B cell (primary cell): ENCODE measurements at places on chromosomes 16 and 17. TPM values are rescaled to one million over a fixed set of nuclear protein-coding genes. Genes with fewer than 3 reads are reported as not detected.

DNA sequence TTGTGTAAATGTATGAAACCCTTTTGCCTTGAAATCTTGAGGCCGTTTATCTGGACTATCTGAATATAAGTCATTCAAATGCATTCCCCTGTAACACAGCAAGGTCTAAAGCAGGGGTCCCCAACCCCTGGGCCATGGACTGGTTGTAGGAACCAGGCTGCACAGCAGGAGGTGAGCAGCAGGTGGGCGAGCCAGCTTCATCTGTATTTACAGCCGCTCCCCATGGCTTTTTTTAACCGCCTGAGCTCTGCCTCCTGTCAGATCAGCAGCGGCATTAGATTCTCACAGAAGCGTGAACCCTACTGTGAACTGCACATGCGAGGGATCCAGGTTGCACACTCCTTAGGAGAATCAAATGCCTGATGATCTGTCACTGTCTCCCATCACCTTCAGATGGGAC lies 24.1 kb downstream of the DNAH3 start:
- H3K4me1 ChIP-seq, result no peaks in the 10 kb centered on the region
- no peaks in the 10 kb centered on the region for H3K36me3 ChIP-seq
- H3K4me3 ChIP-seq, result no peak overlapping the region

DNA sequence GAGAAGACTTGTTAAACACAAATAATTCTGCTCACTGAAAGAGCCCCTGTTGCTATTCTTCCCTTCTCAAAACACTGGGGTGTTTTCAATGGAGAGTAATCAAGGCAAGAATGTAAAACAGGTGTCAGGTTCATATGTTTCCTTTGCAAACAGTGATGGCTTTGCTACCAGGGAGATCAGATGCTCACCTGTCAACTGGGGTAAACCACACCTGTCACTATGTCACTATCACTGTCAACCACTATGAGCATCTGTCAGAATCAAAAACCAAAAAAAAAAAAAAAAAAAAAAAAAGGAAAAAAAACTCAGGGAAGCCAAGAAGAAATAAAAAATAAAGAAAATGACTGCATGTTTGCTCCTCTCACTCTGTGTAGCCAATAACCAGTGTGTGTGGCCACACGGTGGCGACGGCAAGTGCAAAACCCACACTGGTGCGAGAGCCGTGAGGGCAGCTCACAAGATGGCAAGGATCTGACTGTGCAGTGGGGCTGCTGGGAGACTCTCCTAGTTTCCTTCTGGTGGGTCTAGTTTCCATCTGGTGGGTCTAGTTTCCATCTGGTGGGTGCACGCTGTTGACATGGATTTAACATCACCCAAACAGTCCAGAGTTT lies 22.7 kb downstream of the USP22 start:
- peak; percentile 61 for DNase-seq
- no peaks in the 10 kb centered on the region for H3K27me3 ChIP-seq
- H3K27ac ChIP-seq, result peak overlapping the region; percentile 29
- H3K4me1 ChIP-seq, result peaks cover 10% of the 10 kb centered on the region

The UBE2G1 gene
- 76.0 and 78.1 TPM in 2 replicates for total RNA-seq

DNA sequence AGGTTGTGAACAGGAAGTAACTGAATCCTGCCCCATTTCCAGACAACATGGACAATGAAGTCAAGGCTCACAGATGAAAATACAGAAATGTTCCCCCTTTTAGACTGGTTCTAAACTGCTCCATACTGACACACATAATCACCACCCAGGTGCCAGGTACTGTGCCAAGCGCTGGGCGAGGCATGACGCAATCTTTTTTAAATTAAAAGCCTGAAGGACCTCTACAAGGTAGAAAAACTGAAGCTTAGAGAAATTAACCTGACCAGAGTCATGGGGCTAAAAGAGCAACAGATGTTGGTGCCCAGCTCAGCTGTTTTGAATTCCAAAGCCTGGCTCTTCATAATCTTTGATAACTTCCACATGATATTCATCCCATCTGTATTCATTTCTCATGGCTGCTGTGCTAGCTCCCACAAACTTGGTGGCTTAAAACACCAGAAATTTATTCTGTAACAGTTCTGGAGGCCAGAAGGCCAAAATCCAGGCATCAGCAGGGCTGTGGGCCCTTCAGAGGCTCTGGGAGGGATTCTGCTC lies 4.9 kb upstream of the RAB11FIP4 start:
- DNase-seq, result no peak
- peaks cover 7% of the 10 kb centered on the region for H3K4me1 ChIP-seq
- H3K27me3 ChIP-seq, result no peaks in the 10 kb centered on the region
- H3K4me3 ChIP-seq, result no peak overlapping the region
- no peak overlapping the region for H3K27ac ChIP-seq

DNA sequence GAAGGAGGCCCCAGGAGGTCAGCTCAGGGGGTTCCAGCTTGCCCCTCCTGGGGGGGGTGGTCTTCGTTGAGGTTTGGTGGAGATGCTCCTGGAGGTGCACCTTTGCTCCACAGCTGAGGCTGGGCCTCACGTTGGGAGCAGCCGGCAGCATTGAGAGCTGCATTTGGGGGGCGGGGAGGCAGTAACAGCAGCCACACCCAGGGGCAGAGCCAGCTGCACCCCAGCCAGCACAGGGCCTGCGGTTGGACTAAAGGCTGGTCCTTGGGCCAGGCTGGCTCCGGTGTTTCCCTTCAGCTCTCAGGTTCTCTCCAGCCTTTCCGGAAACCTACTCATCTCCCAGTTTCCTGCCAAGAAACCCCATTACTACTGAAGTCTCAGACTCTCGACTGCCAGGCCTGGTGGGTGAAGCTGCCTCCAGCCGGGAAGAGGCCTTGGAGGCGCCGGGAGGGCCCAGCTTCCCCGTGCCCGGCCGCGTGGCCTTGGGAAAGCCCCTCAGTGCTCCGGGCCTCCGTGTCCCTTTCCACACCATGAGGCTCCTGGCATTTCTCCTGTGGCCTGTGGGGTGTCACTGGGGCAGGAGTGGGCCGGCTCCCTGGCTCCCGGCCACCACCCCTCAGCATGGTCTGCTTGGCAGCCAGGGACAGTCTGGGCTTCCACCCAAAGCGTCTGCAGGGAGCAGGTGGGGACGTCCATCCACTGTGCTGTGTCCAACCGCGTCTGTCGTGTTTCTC lies 14.0 kb upstream of the BAIAP2 start:
- peak; percentile 10 for DNase-seq
- H3K4me1 ChIP-seq, result peaks cover 22% of the 10 kb centered on the region
- no peak overlapping the region for H3K27ac ChIP-seq
- no peaks in the 10 kb centered on the region for H3K36me3 ChIP-seq
- H3K27me3 ChIP-seq, result no peaks in the 10 kb centered on the region
- no peak overlapping the region for H3K4me3 ChIP-seq

DNA sequence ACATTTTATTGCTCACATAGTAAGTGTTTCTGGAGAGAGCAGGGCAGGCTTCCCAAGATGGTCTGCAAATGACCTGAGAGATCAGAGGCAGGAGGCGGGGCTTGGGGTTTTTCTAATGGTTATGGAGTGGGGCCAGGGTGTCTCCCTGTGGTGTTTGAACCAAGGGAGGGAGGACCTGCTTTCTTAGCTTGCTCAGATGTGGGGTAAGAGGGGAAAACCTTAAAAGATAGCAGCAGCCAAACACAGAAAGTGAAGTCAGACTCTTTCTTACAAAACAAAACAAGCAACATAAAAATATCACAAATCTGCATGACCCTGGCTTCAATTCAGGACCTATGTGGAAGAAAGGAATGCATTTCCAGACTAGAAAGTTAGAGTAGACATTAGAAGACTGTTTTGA lies 22.9 kb upstream of the DNAJA2 start:
- no peak overlapping the region for H3K27ac ChIP-seq
- no peak overlapping the region for H3K4me3 ChIP-seq
- H3K36me3 ChIP-seq, result no peaks in the 10 kb centered on the region
- DNase-seq, result no peak
- H3K4me1 ChIP-seq, result no peaks in the 10 kb centered on the region

DNA sequence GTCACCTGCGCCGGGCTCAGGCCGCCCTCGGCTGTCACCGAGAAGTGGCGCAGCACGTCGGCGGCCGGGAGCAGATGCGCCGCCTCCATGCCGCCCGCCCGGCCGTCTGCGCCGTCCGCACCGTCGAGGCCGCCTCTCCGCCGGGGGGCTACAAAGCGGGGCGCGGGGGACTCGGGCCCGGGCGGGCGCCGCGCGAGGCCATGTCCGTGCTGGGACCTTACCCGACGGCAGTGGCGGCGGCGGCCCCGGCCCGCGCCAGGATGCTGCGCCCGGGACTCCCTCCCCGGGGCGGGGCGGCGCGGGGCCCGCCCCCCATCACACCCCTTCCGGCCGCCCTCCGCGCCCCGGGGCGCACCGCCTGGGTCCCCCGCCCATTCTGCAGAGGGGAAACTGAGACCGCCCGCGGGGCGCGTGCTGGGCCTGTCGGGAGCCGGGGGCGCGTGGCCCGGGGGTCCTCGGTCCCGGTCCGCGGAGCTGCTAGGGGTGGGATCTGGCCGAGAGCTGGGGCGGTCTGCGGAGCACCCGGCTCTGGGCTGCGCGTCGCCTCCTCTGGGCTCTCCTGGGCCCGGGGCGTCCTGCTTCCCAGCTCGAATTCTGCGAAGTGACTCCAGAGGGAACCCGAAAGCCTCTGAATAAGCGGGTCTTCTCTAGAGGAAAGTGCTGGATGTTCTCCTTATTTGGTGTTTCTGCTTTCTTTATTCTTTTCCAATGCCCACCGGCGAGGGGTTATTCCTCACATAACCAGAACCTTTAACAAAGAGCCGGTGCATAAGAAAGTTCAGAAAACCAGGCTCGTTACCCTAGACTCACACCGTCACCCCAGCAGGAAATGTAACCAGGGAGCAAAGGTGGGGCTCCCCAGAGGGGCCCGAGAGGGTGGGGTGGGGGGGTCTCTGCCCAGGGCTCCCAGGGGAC lies at the start of gene ATP2A3:
Gene ATP2A3 (minus strand): TSS at position 235 of the 915 bp plus-strand sequence. CDS start 146 bp downstream, at position 89.
- no peaks in the 10 kb centered on the region for H3K27me3 ChIP-seq
- peak; percentile 83 for DNase-seq
- peak within 1 kb of the TSS; percentile 83 for H3K27ac ChIP-seq
- H3K4me1 ChIP-seq, result peaks cover 85% of the 10 kb centered on the region

The TLCD2 gene
- not detected in 2 replicates for total RNA-seq

DNA sequence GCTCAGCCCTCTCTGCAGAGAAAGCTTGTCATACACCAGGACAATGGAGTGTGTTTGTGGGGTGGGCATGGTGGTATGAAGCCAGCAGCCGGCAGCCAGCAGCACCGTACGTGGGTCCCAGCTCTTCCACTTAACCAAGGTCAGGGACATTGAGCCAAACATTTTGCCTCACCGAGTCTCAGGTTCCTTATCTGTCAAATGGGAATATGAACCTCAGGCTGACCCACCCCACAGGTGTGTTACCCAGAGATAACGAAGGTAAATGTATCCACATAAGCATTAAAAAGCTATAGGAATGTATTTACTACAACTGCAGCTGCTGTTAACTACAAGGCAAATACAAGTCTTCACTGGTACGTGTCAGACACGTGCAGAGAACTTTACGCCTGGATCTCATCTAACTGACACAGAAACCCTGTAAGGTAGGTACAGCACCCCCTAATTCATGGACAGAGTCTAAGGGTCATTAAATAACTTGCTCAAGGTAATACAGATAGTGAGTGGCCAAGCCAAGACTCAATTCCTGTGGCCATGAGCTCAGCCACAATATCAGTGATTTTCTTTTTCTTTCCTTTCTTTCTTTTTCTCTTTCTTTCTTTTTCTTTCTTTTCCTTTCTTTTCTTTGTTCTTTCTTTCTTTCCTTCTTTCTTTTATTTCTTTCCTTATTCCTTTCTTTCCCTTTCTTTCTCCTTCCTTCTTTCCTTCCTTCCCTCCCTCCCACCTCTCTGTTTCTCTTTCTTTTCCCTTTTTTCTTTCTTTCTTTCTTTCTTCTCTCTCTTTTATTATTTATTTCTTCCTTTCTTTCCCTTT lies 990 bp downstream of the SLC5A11 start:
- H3K4me1 ChIP-seq, result no peaks in the 10 kb centered on the region
- no peak overlapping the region for H3K4me3 ChIP-seq
- no peaks in the 10 kb centered on the region for H3K27me3 ChIP-seq
- H3K36me3 ChIP-seq, result no peaks in the 10 kb centered on the region
- no peak for DNase-seq

DNA sequence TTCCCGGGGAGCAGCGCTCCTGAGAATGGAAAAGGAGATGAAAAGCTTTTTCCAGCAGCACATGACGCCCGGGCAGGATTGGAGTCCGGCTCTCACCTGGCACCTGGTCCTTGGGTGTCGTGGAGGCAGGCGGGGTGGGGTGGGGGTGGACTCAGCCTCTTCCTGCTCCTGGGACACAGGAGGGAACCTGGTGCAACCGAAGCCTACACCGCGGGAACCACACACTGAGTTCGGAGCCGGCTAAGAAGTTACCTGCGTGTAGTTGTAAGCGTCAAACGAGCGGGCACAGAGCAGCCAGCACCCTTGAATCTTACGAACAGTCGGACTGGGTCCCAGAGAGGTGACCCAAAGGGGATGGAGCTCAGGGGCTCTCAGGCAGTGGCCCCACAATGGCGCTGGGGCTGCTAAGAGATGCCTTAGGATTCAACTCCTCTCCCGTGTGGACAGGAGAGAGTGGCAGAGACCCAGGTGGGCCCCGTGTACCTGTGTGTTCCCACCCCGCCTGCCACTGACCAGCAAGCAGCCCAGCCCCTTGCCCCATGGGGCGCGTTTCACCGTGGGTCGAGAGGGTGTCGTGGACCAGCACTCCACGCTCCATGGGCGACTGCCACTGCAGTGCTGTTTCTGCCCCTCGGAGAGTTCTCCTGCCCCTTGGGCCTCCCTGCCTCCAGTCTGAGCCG lies 105.8 kb upstream of the METRNL start:
- no peak overlapping the region for H3K27ac ChIP-seq
- no peak for DNase-seq
- no peak overlapping the region for H3K4me3 ChIP-seq
- H3K4me1 ChIP-seq, result peaks cover 21% of the 10 kb centered on the region
- H3K36me3 ChIP-seq, result no peaks in the 10 kb centered on the region

The GNAO1 gene
- total RNA-seq, result 3.7 and 5.1 TPM in 2 replicates

DNA sequence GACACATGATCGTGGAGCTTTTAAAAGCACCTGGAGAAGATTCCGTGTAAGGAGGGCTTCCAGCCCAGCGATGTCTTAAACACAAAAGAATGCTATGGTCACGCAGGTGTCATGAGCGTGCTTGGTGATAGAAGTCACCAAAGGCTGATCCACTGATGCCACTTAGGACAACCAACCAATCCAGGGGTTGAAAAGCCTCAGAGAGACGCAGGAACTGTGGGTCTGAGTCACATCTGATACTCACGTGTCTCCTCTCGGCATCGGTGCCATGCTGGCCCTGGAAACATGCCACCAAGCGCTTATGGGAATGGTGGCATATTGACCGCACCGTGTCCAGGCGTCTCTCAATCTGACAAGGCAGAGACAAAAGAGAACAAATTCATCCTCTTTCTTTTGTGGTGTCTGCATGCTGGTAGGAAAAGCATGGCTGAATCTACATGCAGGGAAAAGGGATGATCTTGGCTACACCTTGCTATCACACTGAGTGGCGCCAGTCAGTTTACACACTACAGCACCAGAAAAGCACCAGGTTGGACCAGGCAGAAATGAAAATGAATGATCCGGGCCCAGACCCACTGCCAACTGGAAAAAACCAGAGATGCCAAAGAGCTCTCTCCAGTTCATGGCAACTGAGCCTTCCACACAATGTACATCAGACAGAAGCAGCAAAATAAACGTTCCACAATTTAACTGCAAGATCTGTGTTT lies 38.0 kb downstream of the ARHGAP17 start:
- peaks cover 81% of the 10 kb centered on the region for H3K4me1 ChIP-seq
- H3K27ac ChIP-seq, result peak overlapping the region; percentile 79
- no peaks in the 10 kb centered on the region for H3K27me3 ChIP-seq
- no peak overlapping the region for H3K4me3 ChIP-seq
